ENCODE measurements at places on chromosomes 4 and X.

GRCh38 chr4:72031868-72032608, at the start of gene NPFFR2:
Gene NPFFR2 (plus strand): TSS chr4:72032000. CDS start chr4:72128592, 96,592 bp downstream.
- no peak for DNase-seq

- peak; percentile 22 for DNase-seq
Measured at GRCh38 chrX:46180258-46180687, 364.9 kb downstream of the ZNF674 start.

DNA sequence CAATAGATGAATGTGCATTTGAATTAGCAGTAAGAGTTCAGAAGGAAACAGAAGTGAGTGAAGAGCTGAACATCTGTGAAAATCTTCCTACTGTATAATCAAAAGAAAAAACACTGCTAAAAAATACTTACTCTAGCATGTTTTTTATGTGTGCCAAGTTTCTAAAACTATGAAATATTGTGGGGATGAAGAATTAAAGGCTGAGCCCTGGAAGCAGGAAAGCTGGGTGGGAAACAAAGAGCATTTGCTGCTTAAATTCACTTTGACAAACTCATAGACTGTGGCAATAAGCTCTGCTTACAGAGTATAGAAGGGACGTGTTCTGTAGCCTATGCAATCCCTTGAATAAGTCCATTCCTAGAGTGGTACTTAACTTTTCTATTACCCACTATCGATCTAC, 261.7 kb downstream of the ANKRD50 start:
- DNase-seq, result no peak

GRCh38 chr4:111120191-111120590, 497.3 kb upstream of the PITX2 start:
- DNase-seq, result no peak

DNA sequence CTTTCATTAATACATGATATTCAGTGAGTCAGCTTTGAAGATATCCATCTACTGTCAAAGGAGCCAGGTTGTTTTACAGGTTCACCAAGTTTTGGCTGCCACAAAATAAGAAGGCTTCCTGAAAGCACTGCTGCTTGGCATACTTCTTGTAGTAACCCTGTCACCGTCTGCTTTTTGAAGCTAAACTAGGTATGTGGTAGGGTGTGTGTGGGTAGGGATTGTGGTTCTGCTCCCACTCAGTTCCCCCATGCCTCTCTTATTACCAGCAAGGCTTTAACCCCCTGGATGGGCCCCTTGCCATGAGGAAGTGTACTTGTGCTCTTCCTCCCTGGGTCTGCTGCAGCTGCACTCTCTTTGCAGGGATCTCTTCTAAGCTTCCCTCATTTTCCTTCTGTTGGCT, 191.2 kb downstream of the BANK1 start:
- DNase-seq, result no peak

- DNase-seq, result no peak
Measured at GRCh38 chr4:3040452-3041191, 33.7 kb downstream of the HTT-AS start.

- no peak for DNase-seq
Measured at GRCh38 chr4:152293527-152293926, 242.4 kb downstream of the FBXW7 start.

GRCh38 chrX:103063918-103064434, at the start of gene BEX1:
Gene BEX1 (minus strand): TSS chrX:103064171. CDS start chrX:103063274, 897 bp downstream.
- DNase-seq, result peak; percentile 50

- DNase-seq, result no peak
Measured at GRCh38 chrX:56784666-56785065, 55.6 kb downstream of the NBDY start.

DNA sequence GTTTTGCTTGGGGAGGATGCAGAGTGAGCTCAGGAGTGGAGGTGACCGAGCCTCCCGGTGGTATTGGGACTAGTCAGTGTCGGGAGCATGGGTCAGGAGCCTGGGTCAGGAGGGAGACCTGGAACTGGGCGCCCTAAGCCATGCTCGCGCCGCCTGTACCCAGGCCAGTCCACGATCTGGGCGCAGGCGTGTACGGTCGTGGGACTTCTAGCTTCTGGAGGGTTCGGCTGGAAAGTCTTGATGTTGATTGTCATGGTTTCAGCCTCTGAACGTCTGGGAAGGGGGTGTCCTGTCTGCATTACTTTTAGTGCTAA, 244 bp downstream of the EIF2S3 start:
- DNase-seq, result no peak

DNA sequence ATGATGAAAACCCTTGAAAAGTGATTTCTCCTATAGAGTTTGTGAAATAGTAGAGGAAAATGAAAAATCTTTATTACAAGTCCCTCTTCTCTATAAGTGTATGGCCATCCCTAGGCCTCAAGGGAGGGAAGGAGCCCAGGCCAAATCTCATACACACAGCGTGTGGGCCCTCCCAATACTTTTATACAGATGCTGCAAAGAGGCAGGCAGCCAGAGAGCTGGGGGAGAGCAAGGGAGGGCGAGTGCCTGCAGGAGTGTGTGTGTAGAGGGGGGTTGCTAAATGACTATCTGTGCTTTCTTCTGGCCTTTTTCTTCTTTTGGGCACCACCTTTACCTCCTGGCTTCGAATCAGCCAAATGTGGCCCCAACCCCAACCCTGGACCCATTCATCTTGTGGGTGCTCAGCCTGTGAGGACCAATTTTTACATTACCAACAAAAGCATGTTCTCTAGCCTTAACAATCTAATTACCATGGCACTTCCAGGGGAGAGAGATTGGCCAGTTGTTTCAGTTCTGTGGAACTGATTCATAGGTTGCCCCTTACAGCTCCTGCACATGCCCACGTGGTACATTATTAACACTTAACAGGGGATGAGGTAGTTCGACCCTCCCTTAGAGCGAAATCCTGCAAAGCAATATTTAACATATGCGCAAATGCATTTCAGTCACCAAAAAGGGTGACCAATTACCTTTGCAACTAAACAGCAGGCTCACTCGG, 2.0 kb downstream of the GPC3 start:
- no peak for DNase-seq

DNA sequence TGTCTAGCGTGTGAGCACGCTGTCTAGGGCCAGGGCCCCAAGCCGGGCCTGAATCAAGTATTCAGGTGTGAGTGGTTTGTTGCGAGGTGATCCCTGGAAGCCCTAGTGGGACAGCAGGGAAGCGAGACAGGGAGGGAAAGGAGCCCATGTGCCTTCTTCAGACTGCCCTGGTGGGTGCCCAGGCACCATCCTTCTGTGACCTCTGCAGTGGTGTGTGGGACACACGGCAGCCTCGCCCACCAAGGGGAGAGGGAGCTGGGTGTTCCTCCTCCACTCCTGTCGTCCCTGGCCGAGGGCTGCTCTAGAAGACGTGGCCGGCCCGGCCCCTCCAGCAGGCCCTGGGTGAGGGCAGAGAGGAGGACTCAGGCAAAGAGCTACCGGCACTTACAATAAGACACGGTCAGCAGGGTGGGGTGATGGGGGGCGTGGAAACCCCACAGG, 47.4 kb downstream of the HTRA3 start:
- no peak for DNase-seq

- no peak for DNase-seq
Measured at GRCh38 chr4:125789023-125789422, 474.3 kb downstream of the FAT4 start.

DNA sequence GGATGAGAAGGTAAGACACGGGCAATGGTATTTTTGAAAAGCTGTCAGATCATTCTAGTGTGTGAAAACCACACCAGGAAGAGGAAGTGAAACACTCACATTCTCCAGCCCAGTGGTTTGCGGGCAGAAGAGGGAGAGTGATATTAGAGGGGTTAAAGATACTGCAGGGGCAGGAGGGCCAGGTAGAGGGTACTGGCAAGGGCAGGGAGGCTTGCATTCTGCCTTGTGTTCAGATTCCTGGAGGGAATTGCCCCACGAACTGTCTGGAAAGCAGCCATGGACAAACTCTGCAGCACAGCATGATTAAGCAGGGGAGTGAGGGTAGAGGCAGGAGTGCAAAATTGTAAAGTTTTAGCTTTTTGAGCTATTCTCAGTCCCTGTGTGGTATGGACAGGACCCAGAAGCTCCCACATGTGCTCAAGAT, 30.9 kb downstream of the NIPAL1 start:
- DNase-seq, result peak; percentile 86

- no peak for DNase-seq
Measured at GRCh38 chrX:40816906-40817305, 81.6 kb upstream of the MED14 start.

- no peak for DNase-seq
Measured at GRCh38 chr4:160810424-160810823, 1353.4 kb downstream of the FSTL5 start.

- no peak for DNase-seq
Measured at GRCh38 chr4:16443504-16444088, 217.3 kb upstream of the TAPT1 start.

DNA sequence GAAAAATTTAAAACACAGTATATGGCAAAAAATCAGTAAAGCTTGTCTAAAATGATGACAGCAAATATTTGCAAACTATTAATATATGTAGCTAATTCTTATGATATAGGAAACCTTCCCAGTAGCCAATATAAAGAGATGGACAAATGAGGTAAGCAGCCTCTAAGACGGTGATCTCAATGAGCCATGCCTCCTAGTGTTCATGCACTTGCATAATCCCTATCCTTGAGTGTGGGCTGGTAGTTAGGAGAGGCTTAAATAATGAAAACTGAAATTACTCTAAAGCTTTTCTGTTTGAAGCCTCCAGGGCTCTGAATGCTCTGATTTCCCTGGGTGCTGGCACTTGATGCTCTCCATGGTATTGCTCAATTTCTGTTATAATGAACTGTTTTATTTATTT, 24.6 kb upstream of the ARMCX4 start:
- DNase-seq, result no peak

- DNase-seq, result no peak
Measured at GRCh38 chr4:188110741-188111471, 1.5 kb upstream of the TRIML2 start.

GRCh38 chr4:85544751-85545150, 69.8 kb downstream of the ARHGAP24 start:
- DNase-seq, result no peak

GRCh38 chrX:70554948-70555347, 110.3 kb downstream of the DLG3 start:
- DNase-seq, result no peak

DNA sequence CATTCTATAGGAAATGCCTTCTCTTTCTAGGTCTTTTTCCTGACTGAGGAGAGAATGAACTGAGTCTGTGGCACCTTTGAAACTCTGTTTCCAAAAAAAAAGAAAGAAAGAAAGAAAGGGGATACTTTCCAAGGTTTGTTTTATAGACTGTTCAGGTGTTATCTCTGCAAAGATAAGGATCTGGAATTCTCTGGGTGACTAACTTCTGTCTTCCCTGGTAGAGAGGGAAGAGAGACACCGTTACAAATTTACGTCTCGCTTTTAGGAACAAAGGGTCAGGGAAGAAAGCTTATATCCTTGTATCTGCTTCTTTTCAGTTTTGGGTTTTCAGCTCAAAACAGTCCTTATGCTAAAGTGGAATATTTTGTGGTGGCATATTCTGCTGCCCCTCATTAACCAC, 314.1 kb downstream of the RAPGEF2 start:
- DNase-seq, result no peak
